ENCODE measurements at places on chromosomes 3 and 15.

DNA sequence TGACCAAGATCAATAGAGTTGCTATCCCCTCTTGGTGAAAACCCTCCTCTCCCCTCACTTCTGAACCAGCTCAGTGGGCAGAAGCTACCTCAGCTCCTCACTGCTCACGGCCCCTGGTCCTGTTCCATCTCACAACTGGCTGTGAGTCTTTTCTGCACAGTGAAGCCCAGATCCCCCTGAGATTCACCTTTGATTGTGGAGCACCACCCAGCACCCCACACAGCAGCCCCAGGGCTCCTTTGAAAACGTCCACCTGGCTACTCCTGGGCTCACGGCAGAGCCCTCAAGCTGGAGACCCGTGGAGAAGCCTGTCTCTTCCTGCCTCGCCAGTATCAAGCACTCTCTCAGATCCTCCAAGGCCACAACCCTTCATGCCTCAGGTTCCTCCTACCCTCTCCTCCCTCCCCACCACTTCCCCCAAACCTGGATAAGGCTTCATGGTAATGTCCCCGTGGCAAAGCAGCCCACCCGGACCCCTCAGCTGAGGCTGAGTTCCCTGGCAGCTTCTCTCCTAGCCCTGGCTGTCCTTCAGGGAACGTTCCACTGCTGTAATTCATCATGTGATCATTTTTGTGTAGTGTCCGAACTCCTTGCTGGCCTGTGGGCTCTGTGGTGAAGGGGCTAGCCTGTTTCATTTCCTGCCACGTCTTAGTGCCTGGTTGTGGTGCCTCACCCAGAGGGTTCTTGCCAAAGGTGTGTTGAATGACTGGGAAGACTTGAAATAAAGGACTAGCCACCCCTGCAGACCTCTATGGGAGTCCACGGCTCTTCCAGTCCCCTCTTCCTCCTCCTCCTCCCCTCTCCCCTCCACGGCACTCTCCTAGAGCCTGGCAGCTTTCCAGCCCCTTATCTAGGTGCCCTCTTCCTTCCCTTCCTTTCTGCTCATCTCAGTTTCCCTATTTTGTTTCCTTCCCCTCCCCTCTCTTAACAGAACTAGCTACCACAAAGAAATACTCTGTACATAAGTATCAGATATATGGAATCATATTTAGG lies 44.5 kb downstream of the KY start:
- no peak for DNase-seq

GRCh38 chr15:68367226-68367625 lies 64.7 kb downstream of the ITGA11 start:
- no peak for DNase-seq

DNA sequence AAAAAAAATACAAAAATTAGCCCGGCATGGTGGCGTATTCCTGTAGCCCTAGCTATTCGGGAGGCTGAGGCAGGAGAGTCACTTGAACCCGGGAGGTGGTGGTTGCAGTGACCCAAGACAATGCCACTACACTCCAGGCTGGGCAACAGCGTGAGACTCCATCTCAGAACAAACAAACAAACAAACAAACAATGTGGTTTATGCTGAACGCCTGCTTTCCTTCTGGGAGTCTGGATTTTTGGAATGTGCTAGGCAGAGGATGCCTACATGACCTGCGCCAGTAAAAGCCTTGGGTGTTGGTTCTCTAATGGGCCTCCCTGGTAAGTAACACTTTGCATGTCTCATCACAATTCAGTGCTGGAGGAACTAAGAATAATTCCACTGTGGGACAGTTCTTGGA lies 43.5 kb downstream of the PCNP start:
- no peak for DNase-seq

DNA sequence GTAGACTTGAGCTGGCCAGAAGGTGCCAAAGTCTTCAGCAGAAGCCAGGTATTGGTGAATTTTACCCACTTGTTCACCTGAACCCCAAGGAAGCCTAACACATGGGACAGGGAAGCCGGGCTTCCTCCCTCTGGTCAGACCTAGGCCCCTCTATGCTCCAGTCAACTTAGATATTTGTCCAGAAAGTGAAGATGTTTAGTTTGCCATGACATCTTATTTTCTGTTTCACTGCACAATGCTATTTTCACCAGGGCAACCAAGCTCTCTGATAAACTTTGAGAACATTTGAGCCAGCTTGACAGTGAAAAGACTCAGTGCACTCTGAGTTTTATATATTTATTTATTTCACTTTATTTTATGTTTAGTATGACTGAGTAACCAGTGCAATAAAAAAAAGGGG lies 71.0 kb downstream of the SOX14 start:
- DNase-seq, result no peak

DNA sequence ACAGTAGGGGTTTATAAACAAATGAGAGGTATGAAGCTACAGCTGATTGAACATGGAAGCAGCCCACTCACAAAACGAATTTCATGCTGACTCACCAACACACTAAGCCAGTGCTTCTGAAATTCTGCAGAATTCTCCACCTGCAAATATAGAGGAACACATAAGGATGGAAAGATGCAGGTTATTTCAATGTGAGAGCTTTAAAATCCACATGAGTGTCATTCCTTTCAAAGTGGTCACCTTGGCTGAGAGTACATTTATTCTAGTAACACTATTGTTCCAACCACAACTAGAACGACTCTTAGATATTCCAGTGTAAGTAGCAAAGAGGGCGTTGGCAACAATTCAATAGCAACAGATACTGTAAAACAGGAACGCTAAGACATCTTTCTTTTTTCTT lies 189.9 kb upstream of the TSC22D2 start:
- no peak for DNase-seq

DNA sequence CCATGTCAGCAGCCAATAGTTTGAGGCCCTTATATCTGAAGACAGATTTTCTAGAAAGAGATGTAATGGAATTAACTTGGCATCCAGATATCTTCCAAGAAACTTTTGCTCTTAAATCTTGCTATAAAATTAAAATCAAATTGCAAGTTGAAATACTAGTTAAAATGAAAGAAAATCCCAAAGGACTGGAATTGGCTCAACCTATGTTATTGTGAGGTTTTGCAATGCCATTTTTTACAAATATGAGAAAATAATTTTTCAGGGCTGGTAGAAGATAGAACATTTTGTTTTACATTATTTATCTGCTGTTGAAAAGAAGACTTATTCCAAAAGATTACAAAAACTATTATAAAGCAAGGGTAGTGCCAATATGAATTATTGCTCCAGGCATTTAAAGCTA lies 92.2 kb upstream of the AGTR1 start:
- no peak for DNase-seq

Measured in cerebellar cortex (tissue), 1 donor.